ENCODE measurements at places on chromosomes 2 and 18.

DNA sequence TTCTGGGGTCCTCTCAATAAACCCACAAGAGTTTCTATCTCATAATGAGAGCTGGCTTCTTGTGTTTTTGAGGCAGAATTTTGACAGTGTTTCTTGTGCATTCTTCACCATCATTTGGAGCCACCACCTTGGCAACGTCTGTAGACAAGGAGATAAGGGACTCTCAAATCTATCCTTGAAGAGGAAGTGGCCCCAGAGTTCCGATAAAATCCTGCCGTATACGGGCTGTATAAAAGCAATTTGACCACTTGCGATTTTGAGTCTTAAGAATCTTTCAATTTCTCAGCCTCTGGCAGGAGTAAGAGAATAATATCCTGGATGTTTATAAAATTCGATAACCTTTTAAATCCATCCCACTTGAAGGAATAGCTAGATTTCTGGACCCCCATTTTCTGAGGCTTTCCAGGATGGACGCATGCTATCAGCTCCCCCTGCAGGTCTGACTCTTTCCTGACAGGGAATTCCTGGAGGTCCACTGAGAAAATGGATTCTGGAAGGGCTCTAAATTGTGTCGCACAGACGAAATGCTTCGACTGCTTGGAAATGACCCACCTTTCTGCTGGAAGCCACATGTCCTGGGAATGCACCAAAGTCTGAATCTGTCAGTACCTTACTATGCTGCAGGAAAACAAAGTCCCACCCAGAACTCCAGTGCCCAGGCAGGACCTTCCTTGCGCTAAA lies 54.1 kb downstream of the E2F6 start:
- DNase-seq: no peak

- DNase-seq: no peak
Observed at GRCh38 chr2:159515441-159515840, 100.9 kb downstream of the BAZ2B start.

- no peak for DNase-seq
Observed at GRCh38 chr2:3624059-3624794, 29.3 kb downstream of the COLEC11 start.

- DNase-seq: no peak
Observed at GRCh38 chr2:72134408-72134996, 13.2 kb downstream of the CYP26B1 start.

DNA sequence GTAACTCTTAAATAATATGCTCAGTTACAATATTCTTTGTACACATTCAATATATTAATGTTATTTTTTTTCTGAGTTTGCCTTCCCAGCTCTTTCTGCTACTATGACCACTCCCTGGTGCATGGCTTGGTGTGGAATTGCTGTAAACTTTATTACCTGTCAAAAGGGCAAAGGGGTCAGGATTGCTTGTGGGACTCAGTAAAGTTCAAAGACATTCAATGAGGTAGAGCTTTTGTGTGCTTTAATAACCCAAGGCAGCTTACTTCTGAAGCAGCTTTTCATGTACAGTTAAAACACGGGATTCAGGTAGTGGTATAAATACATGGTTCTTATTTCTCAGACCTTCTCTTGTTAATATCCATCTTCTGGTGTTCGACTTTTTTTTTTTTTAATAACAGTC lies 132.8 kb downstream of the MEIS1 start:
- no peak for DNase-seq

DNA sequence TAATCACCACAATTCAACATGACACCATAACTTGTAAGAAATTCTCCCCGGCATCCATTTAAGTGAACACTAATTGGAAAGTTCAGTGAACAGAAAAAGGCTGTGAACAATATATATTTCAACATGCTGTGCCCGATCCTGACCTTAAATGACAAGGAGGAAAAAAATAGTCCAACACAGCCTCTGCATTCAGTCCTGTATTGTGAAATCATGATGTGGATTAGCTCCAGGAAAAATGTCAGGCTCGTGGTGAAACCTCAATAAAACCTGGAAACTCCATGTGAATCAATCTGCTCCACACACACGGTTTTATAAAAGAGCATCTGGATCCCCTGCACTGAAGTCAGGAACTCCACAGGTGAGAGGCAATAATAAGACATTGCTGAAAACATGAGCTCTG lies 145.4 kb upstream of the SPOPL start:
- peak; percentile 59 for DNase-seq

- DNase-seq: no peak
Observed at GRCh38 chr2:68779595-68779994, 45.0 kb downstream of the ARHGAP25 start.

DNA sequence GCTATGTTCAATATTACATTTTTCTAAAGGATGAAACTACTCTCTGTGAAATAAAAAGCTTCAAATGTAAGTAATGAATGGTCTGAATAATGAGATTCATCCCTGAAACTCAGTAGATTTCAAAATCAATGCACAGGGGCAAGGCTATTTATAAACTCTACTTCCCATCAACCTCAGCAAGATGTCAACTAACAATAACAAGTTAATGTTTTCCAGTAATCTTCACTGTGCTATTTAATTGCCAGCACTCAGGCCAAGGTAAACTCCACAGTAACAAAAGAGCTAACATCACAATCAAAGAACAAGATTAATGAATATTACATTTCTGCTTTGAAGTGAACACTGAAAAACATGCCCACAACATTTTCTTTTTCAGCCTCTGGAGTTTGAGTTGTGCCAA lies 144.3 kb upstream of the ZFP36L2 start:
- DNase-seq: no peak

DNA sequence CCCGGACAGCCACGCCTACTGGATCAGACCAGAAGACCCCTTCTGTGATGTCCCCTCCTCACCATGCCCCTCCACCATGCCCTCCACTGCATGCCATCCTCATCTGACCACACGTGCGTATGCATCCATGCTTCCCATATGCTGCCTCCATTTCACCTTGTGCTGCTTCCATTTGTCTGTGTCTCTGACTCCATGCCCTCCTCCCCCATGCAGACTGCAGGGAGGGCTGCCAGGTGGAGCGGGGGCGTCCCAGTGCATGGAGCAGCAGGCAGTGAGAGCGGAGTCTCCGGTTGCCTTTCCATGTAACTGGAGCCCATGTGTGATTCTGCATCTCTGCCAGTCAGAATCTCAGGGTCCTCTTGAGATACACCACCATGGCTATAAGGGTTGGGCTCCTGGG lies 52.6 kb downstream of the COA5 start:
- DNase-seq: no peak

DNA sequence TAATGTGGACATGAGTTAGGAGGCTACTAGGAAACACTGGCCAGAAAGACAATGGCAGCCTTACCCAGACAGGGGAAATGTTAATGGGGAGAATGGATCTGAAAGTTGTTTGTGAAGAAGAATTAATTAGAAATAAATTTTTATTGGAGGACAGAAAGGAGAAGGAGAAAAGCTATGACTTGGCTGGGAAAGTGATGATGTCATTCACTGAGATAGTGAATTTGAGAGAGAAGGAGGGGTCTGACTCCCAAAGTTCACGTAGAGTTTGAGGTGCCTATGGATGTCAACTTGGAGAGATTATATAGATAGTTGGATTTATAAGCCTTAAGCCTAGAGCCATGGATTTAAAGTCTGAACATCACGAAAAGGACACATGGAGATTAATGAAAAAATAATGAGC lies 144.6 kb upstream of the ZNF521 start:
- DNase-seq: no peak
